ENCODE measurements at places on chromosomes 11 and 22.
A peak's percentile ranks its signal among the peaks of the same experiment; 100 is the strongest.

GRCh38 chr11:19849107-19849789, 136.6 kb downstream of the NAV2 start:
- no peak for DNase-seq

DNA sequence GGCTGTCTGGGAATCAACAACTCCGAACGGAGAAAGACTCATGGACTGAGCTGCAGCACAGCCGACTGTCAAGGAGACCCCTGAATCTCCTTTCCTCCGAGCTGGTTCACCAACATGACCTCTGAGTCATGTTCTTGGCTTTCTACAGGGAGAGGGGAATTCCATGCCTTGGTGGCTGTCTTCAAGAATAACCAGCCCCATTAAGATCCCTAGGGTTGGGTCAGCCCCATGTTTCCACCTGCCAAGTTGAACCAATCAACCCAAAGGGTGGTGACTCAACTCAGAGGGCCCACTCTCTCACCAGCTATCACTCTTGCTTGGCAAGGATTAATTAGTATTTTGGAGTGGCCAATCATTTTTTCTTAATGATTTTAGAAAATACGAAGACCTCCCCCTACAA, 28.3 kb upstream of the IGSF22 start:
- DNase-seq = peak; percentile 23

DNA sequence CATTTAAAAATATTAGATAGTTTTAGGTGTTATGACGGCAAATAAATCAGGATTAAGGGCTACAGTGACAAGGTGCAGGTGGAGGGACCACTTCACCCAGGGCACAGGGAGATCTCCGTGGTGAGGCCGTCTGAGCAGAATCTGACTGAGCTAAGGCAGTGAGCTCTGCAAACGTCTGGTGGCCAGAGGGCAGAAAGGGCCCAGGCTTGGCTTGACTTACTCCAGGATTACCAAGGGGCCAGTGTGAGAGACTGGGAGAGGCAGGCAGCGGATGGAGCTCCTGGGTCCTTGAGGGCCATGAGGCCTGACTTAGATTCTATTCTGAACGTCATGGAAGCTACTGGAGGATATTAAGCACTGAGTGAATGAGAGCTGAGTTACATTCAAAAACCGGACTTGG, 125.9 kb upstream of the B3GAT1 start:
- DNase-seq = no peak

GRCh38 chr11:95684701-95685100, 104.9 kb downstream of the FAM76B start:
- no peak for DNase-seq

DNA sequence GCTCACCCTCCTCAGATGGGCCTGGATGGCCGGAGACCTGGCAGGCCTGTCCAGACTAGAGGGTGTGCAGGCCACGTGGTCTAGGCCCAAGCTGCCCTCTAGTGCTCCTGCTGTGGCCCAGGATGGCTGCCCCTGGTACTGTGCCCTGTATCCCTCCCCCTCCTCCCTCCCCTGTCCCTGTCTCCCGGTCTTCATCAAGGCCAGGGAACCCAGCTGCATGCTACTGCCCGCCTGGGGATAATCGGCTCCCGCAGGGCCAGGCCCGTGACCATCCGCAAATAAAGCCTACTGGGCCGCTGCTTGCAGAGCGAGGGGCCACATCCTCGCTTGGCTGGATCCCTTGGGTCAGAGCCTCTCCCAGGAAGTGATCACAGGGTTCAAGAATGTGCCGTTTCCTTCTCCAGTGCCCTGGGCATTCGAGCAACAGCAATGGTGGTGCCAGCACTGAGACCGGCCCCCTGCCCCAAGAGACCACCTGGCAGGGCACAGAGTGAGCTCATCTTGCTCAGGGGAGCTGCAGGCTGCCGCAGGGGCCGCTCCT, 51.1 kb downstream of the WNT7B start:
- DNase-seq = peak; percentile 70

- DNase-seq = peak; percentile 60
Measured at GRCh38 chr11:86672007-86672621, at the start of gene ME3. ME3 (minus strand) TSS chr11:86672616.

- no peak for DNase-seq
Measured at GRCh38 chr11:23097891-23098290, 237.6 kb upstream of the CCDC179 start.

DNA sequence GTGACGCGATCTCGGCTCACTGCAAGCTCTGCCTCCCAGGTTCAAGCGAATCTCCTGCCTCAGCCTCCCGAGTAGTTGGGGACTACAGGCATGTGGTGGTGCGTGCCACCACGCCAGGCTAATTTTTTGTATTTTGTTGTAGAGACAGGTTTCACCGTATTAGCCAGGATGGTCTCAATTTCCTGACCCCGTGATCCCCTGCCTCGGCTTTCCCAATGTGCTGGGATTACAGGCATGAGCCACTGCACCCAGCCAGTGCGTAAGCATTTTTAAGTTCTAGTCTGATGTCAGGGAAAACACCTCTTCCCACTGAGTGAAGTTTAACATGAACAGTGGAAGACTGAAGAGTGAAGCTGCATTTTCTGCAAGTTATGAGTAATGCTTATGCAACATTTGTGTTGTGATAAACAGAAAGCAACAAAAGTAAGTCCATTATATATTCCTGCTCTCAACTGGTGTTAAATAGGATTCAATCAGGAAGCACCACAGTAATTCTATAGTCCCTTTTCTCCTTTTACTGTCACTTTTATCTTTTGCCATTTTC, 1219.8 kb upstream of the RAG2 start:
- no peak for DNase-seq

- DNase-seq = no peak
Measured at GRCh38 chr22:41085842-41086241, 6.5 kb upstream of the EP300 start.

GRCh38 chr11:47148270-47148669, 28.4 kb downstream of the ARFGAP2 start:
- no peak for DNase-seq

DNA sequence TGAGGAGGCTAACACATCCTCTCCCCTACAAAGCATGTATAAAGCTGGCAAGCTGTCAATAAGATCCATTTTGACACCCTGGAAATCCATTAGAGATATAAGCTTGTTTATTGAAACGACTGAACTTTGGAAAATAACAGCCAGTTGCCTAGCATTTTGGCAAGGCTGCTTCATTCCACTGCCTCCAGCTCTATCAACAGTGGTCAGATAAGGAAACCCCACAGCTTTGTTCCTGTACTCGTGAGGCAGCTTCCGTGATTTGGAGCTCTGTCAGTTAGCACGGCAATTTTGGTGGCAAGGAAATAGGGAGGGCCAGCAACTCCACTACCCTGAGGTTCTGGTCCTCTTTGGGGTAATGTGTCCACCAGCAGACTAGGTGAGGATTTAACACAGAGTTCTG, 2.0 kb upstream of the OR51S1 start:
- DNase-seq = no peak

DNA sequence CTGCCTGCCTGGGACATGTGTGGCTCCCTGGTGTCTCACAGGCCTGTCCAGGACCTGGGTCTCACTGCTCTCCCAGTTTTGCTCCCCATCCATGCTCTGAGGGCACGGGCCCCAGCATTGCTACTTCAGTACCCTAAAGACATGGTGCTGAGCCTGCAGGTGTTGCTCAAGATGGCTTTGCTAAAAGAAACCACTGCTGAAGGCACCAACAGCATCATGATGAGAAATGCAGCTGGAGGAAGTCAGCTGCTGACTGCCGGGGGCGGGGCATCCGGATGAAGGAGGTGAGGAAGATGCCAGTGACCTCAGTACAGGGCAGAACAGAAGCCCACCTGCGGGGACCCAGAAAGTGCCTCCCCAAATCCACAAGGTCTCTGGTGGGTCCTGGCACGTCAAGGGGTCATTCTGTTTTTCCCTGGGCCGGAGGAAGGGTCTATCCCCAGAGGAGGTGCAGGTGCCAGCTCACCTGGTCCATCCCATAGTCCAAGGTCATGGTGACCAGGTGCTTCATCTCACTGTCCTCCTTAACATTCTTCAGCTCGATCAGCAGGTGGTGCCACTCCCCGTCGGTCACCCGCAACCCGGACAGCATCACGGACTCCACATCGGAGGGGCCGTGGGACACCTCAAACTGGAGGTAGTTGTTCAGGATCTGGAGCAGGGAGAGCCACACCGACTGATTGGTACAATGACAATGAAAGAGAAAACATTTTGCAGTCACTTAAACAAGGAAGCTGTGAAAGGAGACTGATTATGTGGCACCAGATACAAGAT, 63.9 kb downstream of the TRMU start:
- DNase-seq = no peak

- DNase-seq = no peak
Measured at GRCh38 chr22:30864441-30865420, 103.8 kb downstream of the MORC2 start.

GRCh38 chr22:34454598-34454997, 534.3 kb upstream of the LARGE1 start:
- DNase-seq = no peak

- DNase-seq = peak; percentile 72
Measured at GRCh38 chr11:100739666-100740065, 52.6 kb downstream of the ARHGAP42 start.

DNA sequence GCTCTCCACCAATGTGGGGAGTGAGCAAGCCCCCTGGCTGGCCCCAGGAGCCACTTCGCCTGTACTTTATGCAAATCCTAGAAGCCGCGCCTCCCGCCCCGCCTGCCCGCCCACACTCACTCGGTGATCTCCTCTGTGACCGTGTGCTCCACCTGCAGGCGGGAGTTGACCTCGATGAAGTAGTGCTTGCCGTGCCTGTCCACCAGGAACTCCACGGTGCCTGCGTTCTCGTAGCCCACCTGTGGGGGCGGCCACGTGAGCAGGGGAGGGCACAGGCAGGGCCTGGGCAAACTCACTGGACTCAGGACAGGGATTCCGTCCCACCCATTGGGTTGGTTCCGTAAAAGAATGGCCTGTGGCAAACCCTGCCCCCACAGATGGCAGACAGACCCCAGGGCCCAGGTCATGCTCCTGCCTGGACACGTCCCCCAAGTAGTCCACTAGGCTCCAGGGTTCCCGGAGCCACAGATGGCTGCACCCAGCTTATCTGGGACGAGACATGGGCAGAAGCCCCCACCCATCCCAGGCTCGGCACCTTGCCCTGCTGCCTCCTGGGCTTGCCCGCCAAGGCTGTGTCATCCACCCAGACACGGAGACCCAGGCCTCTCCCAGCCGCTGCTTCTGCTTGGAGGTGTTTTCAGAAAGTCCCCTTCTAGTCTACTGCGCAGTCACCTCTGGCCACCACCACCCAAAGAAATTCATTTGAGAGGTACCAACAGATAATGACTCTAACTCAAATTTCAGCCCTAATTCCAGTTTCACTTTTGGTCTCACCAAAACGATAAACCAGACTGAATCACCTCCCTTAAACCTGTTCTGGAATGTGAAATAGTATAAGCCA, 12.1 kb downstream of the LRFN4 start:
- DNase-seq = peak; percentile 89

Measured in A549 (cell line).